ENCODE measurements at places on chromosomes 16 and 17.

DNA sequence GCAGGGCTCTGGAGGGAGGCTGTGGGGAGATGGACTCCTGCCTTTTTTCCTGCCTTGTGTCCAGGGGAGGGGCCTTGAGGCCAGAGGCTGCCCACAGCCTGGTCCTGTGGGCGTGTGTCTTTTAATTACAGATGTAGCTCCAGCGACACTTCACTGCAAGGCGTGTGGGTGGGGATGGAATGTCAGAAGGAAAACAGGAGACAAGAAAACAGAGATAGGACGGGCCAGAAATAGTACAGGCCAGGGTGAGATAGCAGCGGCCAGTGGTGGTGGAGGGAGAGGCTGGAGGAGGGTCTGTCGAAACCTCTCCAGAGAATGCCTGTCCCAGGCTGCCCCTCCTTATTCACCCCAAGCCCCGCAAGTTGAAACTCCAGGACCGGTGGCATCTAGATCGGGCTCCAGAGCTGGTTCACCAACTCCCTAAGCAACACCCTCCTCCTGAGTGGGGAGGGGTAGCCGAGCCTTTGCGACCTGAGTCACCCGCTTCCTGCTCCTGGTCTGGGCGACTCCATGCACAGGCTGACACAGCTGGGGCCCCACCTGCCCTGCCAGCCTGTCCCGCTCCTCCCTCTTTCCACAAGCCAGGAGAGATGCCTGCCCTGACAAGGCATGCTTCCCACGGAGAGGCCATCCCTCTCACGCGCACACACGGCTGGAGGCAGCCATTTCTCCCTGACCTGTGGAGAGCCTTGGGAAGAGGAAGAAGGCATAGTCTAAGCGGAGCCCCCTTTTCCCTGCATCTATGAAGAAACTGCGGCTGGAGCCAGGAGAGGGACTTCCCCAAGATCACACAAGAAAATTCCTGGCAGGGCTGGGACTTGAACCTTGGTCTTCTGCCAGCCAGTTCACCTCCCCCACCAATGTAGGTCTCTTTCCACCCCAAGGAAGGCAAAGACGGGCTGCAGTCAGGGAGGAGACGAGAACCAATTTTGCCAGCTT is 6.6 kb upstream of the JUP start:
- no peak overlapping the region for H3K4me3 ChIP-seq
- no peaks in the 10 kb centered on the region for H3K27me3 ChIP-seq
- DNase-seq, result peak; percentile 42
- peaks cover 10% of the 10 kb centered on the region for H3K4me1 ChIP-seq
- no peak overlapping the region for H3K27ac ChIP-seq
- no peaks in the 10 kb centered on the region for H3K36me3 ChIP-seq

GRCh38 chr16:58127033-58127556 is 2.1 kb downstream of the CFAP20 start:
- H3K4me1 ChIP-seq, result peaks cover 53% of the 10 kb centered on the region
- no peaks in the 10 kb centered on the region for H3K36me3 ChIP-seq
- H3K4me3 ChIP-seq, result peak overlapping the region; percentile 96
- peak; percentile 31 for DNase-seq
- H3K27me3 ChIP-seq, result no peaks in the 10 kb centered on the region
- no peak overlapping the region for H3K27ac ChIP-seq

GRCh38 chr16:711548-712320 is 3.2 kb upstream of the METRN start:
- H3K4me3 ChIP-seq, result no peak overlapping the region
- no peaks in the 10 kb centered on the region for H3K36me3 ChIP-seq
- peak; percentile 82 for DNase-seq
- H3K27me3 ChIP-seq, result peaks cover 45% of the 10 kb centered on the region
- peaks cover 3% of the 10 kb centered on the region for H3K4me1 ChIP-seq
- H3K27ac ChIP-seq, result no peak overlapping the region

- peak overlapping the region; percentile 91 for H3K27ac ChIP-seq
- peak overlapping the region; percentile 85 for H3K4me3 ChIP-seq
- DNase-seq, result no peak
- H3K36me3 ChIP-seq, result peaks cover 3% of the 10 kb centered on the region
Observed at GRCh38 chr17:36722903-36723263, 121.5 kb downstream of the MRM1 start.

GRCh38 chr16:68217506-68217905 is 18.4 kb downstream of the ESRP2 start:
- H3K27ac ChIP-seq, result peak overlapping the region; percentile 48
- H3K36me3 ChIP-seq, result peaks cover 8% of the 10 kb centered on the region
- H3K27me3 ChIP-seq, result no peaks in the 10 kb centered on the region
- H3K4me3 ChIP-seq, result no peak overlapping the region

DNA sequence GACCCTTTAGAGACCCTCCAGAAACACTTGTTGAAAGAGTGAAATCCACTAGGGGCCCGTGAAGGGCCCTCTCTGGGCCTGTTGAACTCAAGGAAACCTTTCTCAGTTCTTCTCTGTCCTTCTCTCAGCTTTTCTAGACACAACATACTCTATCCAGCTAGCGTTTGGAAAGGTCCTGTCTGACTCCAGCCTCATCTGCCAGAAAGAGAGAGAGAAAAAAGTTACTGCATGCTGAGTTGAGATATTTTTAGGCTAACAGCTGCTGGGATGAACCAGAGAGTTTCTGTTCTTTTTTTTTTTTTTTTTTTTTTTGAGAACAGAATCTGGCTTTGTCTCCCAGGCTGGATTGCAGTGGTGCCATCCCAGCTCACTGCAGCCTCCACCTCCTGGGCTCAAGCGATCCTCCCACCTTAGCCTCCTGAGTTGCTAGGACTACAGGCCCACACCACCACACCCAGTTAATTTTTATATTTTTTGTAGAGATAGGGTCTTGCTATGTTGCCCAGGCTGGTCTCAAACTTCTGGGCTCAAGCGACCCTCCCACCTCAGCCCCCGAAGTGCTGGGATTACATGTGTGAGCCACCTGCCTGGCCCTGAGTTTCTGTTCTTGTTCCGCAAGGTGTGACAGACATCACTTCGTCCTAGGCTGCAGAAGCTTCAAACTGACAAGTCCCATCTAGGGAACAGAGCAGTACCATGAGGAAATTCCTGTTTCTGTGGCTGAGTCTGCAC is 14.9 kb upstream of the TEX2 start:
- no peaks in the 10 kb centered on the region for H3K36me3 ChIP-seq
- no peaks in the 10 kb centered on the region for H3K27me3 ChIP-seq
- DNase-seq, result no peak
- no peak overlapping the region for H3K4me3 ChIP-seq
- H3K27ac ChIP-seq, result no peak overlapping the region

All from activated naive CD4-positive, alpha-beta T cell treated with anti-CD3 and anti-CD28 coated beads for 36 hours (primary cell).